Fibroblast of lung (primary cell): ENCODE measurements at places on chromosomes 11 and 22. TPM values are rescaled to one million over a fixed set of nuclear protein-coding genes. Genes with fewer than 3 reads are reported as not detected.

LDHAL6A gene
- total RNA-seq = not detected in 2 replicates

IGSF22 gene
- under 0.01 TPM in 2 replicates for total RNA-seq

SCN4B gene
- total RNA-seq = 6.7 and 10.4 TPM in 2 replicates

OR51E1 gene
- not detected in 2 replicates for total RNA-seq

TSGA10IP gene
- total RNA-seq = 0.17 TPM in 1 of 2 replicates, not detected in the other
